Heart left ventricle (tissue), 16 donors: ENCODE measurements at places on chromosomes 11 and 22.

DNA sequence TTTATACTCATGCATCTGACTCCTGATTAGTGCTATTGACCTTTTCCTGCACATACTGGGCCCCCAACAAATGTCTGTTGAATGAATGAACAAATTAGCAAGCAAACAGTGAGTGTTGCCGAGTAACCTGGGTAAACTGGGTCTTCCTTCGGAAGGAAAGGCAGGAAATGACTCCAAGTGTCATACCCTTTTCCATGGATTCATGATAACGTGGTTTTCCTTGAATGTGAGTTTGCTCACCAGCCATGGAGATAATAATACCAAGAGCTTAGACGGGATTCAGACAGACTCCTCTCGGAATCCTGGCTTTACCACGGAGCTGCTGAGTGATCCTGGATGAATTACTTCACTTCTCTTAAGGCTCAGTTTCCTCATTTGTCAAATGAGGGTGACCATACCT lies 16.7 kb downstream of the TECTA start:
- DNase-seq, result no peak

GRCh38 chr22:47032956-47033647 lies 270.7 kb downstream of the TBC1D22A start:
- DNase-seq, result no peak

GRCh38 chr11:63719987-63720386 lies 38.7 kb downstream of the RTN3 start:
- DNase-seq, result no peak

- no peak for DNase-seq
Measured at GRCh38 chr11:33162831-33163230, 1.6 kb upstream of the CSTF3 start.

DNA sequence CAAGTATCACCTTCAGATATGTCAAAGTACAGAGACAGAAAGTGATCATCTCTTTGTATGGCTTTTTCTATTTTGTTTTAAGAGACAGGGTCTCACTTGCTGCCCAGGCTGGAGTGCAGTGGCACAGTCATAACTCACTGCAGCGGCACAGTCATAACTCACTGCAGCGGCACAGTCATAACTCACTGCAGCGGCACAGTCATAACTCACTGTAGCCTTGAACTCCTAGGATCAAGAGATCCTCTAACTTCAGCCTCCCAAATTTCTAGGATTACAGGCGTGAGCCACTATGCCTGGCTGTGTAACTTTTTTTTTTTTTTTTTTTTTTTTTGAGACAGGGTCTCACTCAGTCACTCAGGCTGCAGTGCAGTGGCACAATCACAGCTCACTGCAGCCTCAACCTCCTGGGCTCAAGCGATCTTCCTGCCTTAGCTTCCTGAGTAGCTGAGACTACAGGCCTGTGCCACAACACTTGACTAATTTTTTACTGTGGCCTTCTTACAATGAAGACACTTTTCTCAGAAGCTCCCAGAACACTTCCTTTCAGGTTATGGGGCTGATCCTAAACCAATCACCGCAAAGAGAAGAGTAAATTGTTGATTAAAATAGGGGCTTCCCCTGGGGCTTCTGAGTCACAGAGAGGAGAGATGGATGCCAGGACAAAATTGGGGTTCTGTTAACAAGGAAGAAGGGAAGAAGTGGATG lies 9.0 kb upstream of the HIKESHI start:
- no peak for DNase-seq

DNA sequence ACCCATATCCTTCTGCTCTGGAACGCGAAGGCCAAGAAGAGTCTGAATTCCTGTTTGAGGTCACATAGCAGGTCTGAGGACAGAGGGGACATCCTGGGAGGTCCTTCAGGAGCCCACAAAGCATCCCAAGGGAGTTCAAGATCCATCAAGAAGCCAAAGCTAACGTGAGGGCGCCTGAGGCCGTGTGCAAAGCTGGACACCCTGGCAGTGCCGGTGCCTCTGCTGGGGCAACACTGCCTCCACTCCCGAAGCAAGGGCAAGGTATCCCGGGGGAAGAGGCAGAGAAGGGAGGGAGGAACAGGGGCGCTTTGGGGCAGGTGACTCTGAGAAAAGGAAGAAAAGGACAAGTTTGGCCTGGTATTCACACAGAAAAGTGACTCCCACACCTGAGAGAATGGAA lies 50.3 kb upstream of the CDON start:
- no peak for DNase-seq

DNA sequence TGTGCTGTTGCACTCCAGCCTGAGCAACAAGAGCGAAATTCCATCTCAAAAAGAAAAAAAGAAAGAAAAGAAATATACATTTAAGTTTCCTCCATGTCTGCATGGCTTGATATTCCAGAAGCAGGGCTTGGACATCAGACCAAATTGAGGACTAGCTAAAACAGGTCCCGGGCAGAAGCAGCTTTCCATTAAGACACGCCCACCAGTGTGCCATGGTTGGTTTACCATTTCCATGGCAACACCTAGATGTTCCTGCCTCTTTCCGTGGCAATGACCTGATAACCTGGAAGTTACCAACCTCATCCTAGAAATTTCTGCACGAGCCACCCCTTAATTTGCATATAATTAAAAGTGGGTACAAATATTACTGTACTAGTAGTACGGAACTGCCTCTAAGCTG lies 111.3 kb downstream of the NAT10 start:
- DNase-seq, result no peak

- no peak for DNase-seq
Measured at GRCh38 chr22:28985581-28986290, 75.9 kb downstream of the C22orf31 start.

- no peak for DNase-seq
Measured at GRCh38 chr11:128840783-128841182, 26.3 kb downstream of the KCNJ1 start.

GRCh38 chr11:11416502-11416901 lies 63.5 kb upstream of the CSNK2A3 start:
- no peak for DNase-seq

GRCh38 chr11:64556044-64556720 lies 34.8 kb upstream of the SLC22A12 start:
- DNase-seq, result no peak

GRCh38 chr22:29503811-29504372 lies 23.9 kb downstream of the NEFH start:
- no peak for DNase-seq

DNA sequence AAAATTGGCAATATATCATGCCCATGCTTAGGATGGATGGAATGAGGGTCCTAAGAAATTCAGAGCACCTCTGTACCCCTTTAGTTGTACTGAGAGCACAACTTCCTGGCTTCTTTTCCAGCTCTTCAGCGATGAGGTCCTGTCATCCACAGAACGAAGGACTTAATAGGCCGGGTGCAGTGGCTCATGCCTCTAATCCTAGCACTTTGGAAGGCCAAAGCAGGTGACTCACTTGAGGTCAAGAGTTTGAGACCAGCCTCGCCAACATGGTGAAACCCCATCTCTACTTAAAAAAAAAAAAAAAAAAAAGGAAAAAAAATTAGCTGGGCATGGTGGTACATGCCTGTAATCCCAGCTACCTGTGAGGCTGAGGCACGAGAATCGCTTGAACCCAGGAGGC lies 125.3 kb upstream of the BMAL1 start:
- DNase-seq, result no peak

DNA sequence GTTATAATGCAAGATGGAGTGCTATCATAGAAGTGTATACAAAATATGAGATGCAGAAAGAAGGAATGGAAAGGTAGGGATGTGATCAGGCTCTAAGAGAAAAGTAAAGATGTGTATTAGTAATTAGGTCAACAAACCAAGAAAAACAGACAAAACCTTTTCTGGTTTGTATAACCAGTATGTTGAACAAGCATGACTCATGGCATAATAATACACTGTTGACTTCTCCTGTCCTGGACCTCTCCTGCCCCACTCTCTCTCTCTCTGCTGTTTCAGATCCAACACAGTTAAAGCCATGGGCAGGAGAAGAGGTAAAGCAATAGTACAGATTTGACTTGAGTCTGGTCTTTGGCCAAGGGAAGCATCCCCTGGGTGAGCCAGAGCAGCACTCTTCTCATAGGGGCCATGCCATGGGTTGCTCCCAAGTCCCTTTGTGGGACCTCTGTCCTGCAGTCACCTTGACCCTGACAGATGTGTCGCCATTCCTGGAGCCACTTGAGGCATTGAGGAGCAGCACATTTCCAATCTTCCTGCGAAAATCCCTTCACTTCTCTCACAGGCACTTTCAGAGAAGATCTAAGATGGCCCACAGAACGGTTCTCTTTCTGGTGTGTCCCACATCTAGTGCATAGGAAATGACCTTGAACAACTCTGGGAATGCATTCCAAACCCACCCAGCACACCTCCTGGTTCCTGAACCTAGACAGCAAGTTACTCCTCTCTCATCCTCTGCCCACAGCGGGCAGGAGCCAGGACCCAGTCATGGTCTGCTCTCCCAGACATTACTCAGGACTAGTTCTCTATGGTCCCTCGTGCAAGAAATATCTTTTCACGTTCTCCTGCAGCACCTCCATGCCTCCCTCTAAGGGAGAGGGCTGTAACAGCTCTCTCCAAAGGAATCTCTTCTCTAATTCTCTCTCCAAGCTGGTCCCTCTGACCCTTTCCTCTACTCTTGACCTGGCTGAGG lies 58.2 kb upstream of the PRSS23 start:
- no peak for DNase-seq

DNA sequence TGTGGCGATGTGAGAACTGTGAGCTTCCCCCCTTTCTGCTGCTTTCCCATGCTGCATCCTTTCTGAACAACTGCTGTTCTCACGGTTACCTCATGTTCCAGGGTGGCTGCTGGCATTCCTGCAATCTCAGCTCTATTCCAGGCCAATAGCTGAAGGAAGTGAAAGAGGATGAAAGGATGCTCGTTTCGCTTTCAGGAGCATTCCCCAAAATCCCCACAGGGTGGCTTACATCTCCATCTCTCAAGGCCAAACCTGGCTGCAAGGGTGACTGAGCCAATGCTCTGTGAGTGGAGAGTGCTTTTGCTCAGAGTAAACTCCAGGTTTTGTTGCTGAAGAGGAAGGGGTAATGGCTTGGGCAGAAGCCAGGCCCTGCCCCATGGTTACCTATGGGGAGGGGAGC lies 848.2 kb downstream of the BRD1 start:
- DNase-seq, result no peak

DNA sequence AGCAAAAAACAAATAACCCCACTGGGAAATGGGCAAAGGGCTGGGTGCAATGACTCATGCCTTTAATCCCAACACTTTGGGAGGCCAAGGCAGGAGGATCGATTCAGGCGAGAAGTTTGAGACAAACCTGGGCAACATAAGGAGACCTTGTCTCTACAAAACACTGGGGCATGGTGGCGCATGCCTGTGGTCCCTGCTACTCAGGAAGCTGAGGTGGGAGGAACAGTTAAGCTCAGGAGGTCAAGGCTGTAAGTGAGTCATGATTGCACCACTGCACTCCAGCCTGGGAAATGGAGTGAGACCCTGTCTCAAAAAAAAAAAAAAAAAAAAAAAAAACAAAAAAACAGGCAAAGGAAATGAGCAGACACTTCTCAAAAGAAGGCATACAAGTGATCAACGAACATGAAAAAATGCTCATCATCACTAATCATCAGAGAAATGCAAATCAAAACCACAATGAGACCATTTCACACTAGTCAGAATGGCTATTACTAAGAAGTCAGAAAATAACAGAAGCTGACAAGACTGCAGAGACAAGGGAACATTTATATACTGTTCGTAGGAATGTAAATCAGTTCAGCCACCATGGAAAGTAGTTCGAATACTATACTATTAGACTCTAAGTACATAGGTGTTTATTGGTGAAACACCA lies 48.2 kb upstream of the SMCO4 start:
- no peak for DNase-seq

- DNase-seq, result no peak
Measured at GRCh38 chr11:72896431-72896830, 82.2 kb downstream of the ATG16L2 start.

DNA sequence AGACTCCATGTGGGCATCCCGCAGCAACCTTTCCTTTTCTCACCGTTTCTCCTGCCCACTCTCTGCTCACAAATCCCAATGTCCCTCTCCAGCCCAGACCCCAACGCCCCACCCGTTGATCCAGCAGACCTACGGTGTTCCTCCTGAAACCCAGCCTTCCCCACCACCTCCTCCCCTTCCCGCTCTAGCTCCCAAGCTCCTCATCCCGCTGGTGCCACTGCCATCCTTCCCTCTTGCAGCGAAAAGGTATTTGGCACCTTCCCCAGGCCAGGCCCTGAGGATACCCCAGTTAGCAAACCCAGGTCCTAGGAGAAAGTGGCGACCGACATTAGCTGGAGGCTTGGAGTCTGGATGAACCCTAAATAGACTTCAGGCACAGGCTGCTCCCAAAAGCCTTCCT lies 84.0 kb upstream of the RTL6 start:
- no peak for DNase-seq

- DNase-seq, result no peak
Measured at GRCh38 chr11:19403196-19403895, 162.6 kb upstream of the E2F8 start.

- no peak for DNase-seq
Measured at GRCh38 chr11:114151631-114152030, 92.1 kb downstream of the ZBTB16 start.

DNA sequence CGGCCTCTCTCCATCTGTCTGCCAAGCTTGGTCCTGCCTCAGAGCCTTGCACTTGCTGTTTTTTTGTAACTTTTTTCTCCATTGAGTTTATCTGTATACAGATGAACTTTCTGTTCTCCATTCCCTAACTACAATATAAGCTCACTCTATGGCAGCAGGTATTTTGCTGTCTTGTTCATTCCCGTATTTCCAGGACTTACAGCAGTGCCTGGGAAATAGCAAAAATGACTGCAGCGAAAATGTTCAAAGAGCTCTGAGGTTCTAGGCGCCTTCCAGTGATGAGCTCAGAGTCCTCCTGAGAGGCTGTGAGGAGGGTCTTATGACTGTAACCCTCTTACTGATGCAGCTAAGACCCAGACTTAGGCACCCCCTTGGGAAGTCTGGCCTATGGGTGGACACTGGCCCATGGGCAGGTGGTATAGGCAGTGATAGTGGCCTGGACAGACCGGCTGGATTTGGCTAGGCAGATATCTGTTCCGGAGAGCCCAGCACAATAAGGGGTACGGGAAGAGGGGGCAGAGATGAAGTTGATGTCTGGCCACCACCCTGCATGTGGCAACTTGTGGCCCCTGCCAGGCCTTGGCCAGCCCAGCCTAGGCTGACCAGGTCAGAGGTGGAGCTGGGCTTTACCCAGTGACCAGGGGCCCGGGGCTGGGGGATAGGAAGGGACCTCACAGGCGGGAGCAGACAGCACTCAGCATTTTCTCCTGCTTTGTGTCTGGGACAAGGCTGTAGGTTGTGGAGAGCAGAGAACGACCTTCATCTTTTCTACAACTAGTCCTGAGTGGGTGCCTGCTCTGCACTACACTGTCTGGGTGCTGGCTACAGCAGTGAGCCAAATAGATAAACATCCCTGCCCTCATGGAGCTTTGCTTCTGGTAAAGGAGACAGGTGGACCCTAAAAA lies 4.6 kb downstream of the ATF4 start:
- DNase-seq, result no peak

DNA sequence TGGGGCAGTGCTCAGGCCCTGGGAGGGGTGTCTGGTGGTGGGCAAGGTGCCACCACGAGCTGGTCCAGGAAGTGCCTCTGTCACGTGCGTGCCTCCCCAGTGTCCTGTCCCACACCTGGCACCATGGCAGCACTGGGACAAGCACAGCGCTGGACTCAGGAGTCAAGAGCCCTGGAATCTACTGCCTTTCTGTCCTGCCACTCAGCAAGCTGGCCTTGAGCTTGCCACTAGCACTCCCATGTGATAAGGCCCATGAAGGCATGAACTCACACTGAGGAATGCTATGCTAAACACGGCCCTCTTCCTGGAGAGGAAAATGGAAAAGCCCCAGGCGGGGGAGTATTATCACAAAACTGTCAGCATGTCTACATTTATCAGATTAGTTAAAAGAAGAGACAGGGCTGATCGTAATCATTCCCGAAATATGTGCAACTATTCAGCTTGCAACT lies 50.7 kb upstream of the SLC35C1 start:
- peak; percentile 39 for DNase-seq
